ENCODE measurements at places on chromosomes 7 and 10.

GRCh38 chr7:35869810-35870209, 69.0 kb downstream of the SEPTIN7 start:
- no peak for DNase-seq

- no peak for DNase-seq
Measured at GRCh38 chr7:25663877-25664276, 435.6 kb upstream of the NPVF start.

DNA sequence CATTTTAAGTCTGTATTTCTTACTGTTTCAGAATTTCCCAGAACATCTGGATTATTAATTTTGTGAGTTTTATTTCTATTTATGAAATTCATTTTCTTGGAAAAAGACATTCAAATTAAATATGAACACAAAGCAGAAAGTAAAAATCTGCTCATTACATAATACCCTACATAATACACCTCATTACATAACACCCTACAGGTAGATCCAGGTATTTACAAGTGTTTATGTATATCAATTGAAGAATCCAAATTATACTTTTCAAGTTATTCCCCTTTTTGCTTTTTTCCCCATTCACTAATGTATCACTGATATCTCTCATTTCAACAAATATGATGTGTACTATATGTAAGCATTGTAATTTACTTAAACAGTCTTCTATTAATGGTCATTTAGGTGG, 129.1 kb downstream of the USP6NL start:
- DNase-seq, result no peak

GRCh38 chr7:94442639-94443038, 47.9 kb downstream of the COL1A2 start:
- no peak for DNase-seq

GRCh38 chr7:50308532-50309385, 4.2 kb downstream of the IKZF1 start:
- no peak for DNase-seq

- no peak for DNase-seq
Measured at GRCh38 chr7:25859412-25860274, 292.4 kb upstream of the NFE2L3 start.

GRCh38 chr10:33273295-33274002, 61.0 kb downstream of the NRP1 start:
- peak; percentile 88 for DNase-seq

DNA sequence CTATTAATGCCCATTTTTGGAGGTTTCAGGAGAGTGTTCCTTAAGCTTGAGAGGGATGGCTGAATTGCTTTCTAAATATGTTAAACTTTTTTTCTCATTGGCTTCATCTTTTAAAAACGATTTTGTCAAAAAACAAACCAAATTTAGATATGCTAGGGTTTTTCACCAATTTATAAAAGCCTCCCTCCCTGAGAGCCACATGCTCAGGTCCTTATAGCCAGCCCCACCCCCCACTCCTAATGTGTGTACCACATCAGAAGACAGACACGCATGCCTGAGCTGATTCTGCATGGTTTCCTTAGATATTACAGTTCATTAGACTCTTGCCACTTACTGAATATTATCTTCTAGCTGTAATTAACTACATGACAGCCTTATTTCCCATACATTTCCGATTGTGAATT, 2.0 kb downstream of the CUL1 start:
- DNase-seq, result peak; percentile 15

- peak; percentile 98 for DNase-seq
Measured at GRCh38 chr7:46145412-46145811, 224.3 kb upstream of the IGFBP3 start.

DNA sequence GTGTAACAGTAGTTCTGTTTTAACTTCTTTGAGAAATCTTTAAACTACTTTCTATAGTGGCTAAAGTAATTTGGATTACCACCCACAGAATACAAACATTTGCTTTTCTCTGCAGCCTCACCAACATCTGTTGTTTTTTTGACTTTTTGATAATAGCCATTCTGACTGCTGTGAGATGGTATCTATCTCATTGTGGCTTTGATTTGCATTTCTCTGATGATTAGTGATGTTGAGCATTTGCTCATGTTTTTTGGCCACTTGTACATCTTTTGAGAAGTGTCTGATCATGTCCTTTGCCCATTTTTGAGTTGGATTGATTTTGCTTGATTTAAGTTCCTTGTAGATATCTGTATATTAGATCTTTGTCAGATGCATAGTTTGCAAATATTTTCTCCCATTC, 66.7 kb downstream of the RNF133 start:
- DNase-seq, result no peak

DNA sequence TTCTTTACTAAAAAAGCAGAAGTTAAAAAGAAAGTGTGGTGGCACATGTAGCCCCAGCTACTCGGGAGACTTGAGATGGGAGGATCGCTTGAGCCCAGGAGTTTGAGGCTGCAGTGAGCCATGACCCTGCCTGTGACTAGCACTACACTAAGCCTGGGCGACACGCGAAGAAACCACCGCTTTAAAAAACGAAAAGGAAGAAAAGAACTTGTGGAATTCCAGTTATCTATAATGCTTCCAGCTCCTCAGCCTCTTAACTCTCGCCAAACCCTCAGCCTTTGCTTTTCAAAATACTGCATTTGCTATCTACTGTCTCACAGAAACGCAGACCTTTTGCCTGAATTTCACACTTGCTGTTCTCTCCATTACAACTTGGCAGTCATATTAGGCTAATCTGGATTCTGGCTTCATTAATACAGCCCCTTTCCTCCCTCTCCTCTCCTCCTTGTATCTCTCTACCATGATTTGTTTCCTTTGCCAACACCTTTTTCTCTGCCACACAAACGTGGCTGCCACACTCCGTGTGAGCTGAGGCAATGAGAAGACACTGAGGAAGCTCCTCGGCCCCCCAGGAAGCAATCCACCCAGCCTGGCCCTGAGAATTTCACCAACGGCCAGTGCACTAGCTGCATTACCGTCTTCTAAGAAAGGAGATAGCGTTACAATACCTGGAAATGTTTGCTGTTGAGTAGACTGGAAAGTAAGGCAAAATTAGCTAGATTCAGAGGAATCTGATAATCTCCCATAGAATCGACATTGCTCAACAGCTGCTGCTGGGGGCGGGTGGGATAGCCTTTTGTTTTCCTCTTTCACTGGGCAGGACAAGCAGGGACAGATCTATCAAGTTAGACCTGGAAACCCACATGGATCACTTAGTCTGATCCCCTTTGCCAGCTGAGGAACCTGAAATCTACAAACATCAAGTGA, 37.2 kb downstream of the CALML5 start:
- no peak for DNase-seq

GRCh38 chr7:25680636-25681035, 452.4 kb upstream of the NPVF start:
- no peak for DNase-seq

DNA sequence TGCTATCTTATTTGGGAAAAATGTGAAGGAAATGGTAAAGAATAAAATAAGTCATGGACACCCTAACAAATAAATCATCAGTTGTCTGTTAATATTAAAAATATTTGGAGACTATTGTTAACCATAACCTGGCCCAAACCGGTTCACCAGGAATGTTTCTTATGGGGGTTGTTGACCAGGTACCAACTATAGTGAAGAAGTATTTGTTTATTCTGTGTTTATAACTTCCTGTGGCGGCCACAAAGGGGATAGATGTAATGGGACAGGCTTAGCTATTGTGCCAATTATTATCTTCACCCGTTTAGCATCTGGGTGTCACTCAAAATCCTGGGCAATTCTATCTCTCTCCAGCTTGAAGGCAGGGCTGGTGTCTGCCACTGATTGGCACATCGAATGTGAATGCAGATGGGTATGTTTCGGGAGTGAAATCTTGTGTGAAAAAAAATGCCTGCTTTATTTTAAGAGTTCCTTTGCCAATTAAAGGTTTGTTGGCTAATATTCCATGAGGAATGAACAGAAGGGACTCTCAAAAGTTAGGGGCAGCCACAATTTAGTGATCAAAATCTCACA, 500.9 kb downstream of the ARL4A start:
- DNase-seq, result no peak
